ENCODE measurements at places on chromosomes 3 and 15.

GRCh38 chr3:55471522-55472280, 15.4 kb downstream of the WNT5A start:
- DNase-seq: no peak

GRCh38 chr3:188416041-188416440, 262.1 kb downstream of the LPP start:
- DNase-seq: no peak

DNA sequence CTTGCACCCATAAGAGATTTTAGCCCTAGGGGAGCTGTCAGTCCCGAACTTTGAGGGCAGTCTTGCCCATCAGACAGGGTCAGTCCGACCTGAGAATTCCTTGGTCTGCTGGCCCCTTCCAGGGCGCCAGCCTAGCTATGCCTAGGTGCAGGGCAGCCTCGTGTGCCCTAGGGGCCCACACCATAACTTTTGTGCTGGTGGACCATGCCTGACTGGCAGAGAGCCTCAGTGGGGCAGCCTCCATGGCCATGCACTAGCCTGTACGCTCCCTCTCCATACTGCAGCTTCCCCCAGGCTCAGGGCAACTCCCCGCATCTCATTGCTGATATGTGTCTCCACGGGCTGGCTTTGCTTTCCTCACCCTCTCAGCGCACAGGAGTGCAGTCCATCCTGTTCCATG, 835.8 kb upstream of the ALCAM start:
- no peak for DNase-seq

DNA sequence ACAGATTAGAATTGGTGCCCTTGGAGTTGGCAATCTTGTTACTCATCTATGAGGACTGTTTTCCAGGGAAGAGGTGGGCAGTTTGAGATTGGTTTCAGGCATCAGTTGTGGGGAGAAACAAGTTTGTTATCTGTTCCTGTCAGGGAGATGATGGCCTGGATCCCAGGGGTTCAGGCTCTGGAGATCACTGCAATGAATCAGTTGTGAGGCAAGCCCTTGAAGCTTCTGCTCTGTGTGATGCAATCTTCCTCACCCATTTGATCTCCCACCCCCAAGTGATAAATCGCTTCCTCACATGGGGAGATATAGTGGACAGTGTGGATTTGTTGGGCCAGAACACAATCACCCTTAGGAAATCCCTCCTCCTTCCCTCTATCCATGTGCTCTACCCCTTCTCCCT, 276.6 kb upstream of the LRTM1 start:
- no peak for DNase-seq

DNA sequence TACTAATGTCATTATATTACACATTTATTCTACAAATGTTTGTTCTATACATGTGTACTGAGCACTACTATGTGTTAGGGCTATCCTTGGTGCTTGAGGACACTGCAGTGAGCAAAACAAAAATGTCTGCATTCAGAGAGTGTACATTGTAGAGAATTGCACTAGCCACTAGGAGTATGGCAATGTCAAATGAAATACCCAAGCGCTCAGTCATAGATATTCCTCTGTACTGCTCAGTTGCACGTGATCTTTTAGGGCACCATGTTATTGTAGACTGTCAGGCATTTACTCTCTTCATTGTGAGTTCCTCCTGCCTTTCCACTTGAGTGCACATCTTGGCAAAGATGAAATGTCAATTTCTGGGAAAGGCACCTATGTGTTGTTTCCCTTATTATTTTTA, 36.8 kb downstream of the FNDC3B start:
- peak; percentile 34 for DNase-seq

DNA sequence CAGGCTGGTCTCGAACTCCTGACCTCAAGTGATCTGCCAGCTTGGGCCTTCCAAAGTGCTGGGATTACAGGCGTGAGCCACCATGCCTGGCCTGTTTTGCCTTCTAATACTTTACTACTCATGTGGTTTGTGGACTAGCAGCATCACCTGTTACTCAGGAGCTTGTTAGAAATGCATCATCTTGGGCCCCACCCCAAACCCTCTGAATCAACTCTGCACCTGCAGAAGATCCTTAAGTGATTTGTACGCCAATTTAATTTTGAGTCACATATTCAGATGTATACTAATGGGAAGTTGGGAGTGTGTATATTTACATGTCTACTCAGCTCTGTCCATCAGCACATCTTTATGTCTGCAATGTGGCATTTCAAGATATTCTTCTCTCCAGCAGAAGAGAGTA, 6.1 kb downstream of the TBC1D21 start:
- no peak for DNase-seq

DNA sequence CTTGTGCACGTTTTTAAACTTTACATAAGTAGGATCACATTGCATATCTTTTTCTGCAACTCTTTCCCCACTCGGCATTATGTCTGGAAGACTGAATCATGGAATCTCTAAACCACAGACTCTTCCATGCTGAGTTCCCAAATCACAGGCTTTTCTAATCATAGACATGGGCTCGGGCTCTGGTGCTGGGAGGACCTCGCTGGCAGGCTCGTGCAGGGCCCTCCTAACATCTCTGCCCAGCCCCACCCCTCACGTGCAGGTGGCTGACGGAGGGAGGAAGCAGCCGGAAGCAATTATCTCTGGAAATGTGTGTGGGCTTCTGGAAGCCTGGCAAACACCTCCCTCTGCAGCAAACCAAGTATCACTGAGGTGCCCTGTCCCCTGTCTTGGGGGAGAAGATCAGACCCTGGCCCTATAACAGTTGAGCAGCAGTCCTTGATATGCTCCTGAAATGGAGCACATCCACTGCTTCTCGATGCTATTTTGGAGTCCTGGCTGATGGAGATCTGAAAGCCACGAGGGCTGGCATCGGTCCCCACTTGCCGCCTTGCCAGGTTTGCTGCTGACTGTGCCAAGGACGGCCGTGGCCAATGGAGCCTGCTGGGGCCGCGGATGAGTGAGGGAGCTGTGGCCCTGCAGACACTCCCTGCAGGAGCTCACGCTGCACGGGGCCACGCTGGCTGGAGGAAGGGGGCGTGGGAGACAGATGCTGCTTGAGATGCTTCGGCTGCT, 4.4 kb upstream of the IQSEC1 start:
- DNase-seq: peak; percentile 68

All from NCI-H2029 treated with DMSO at 0.1 percent for 48 hours (cell line).